Midbrain (tissue), 1 donor: ENCODE measurements at places on chromosomes 12 and 14.

DNA sequence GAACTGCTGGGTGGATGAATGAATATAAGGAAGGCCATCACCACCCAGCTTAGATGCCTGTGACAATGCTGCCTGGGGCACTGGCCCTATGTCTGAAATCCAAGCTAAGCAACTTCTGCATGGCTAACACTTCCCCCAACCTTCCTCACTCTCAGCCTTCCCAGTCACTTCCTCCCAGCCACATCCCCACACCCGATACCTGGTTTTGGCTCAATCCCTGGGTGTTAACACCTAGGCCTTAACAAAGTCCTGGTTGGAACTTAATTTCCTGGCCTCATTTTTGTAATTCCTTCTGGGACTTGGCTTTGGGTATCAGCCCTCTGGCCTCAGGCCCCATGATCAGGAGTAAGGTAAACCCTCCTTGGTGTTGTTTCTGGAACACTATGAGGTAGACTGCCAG is 110.0 kb downstream of the EFCAB11 start:
- DNase-seq: no peak

DNA sequence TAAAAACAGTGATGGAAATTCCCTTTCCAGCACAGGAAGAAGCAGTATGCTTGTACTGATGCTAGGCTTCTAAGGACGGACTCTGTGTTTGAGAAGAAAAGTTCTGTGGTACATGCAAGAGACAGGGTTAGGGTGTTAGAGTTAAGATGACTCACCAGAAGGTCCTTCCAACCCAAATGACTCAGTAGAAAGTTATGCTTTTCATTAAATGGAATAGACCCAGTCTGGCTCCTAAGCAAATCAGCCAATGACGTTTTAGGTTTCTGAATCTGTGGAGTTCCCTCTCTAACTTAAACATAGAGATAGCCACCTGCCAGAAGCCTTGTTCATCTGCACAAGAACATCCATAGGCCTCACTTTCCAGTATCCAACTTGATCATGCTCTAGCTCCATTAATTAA is 5.7 kb downstream of the PTHLH start:
- DNase-seq: no peak

- DNase-seq: no peak
Observed at GRCh38 chr12:70779250-70779649, 141.3 kb downstream of the PTPRR start.

DNA sequence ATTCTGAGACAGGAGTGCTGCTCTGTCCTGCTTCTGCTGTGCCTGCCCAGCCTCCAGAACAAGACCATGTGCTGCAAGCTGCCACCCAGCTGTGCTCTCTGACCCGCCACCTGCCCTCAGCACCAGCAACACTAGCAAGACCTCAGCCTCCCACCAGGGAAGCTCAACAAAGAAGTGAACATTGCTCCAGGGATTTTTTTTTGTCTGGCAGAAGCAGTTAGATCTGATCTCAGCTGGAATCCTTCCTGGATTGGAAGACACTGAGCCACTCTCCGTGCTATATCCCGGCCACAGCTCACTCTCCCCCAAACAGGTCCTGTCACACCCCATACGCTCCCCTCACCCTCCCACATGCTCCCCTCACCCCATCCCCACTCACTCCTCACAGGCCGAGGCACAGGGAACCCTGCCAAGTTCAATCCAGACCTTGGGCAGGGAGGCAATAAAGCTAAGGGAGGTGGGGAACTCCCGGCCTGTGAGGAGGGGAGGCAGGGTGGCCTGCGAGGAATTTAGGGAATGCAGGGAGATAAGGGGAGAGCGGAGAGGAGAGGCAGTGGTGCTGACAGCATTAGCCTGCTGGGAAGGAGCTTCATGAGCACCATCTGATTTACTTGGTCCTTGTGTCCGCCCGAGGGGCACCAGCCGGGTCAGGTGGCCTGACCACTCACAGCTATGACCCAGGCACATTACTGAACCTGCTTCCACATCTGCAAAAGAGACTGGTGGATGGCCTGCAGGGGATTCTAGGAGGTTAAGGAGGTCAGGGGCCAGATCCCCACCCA is 29.7 kb downstream of the CCDC85C start:
- DNase-seq: no peak

DNA sequence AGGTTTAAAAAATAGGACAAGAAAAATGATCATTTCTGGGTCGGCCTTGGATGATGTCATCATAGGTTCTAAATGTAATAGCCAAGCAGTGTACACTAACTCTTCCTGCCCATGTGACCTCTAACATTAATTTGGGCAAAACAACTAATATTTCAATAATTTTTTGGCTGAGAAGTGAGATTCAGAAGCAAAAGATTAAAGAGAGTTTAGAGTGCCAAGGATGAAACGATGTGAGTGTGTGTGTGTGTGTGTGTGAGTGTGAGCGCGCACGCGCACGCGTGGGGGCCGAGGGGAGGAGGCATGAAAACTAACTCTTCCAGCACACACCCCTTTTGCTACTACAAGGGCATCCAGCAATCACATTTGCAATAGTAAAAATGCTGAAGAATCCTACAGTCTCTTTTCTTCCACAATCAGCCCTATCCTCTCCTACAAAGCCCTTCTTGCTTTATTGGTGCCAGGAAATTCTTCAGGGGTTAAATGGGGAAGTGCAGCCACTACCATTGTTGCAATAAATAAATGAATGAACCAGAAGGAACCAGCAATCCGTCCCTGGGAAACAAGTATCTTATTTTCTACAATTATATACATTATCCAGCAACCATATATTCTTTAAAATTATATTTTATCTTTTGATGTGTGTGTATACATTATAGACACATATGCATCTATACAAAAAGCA is 52.9 kb downstream of the PEBP1 start:
- peak; percentile 70 for DNase-seq

- DNase-seq: no peak
Observed at GRCh38 chr12:11888029-11888428, 182.7 kb upstream of the BCL2L14 start.

DNA sequence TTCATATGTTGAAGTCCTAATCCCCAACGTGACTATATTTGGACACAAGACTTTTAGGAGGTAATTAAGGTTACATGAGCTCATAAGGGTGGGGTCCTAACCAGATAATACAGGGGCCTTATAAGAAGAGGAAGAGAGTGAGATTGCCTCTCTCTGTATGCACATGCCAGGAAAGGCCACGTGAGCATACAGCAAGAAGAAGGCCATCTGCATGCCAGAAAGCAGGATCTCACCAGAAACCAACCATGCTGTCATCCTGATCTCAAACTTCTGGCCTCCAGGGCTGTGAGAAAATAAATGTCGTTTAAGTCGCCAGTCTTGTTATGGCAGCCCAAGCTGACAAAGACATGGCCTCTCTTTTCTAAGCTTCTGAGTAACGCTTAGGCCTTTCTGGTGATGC is 69.0 kb upstream of the GPHB5 start:
- DNase-seq: no peak

DNA sequence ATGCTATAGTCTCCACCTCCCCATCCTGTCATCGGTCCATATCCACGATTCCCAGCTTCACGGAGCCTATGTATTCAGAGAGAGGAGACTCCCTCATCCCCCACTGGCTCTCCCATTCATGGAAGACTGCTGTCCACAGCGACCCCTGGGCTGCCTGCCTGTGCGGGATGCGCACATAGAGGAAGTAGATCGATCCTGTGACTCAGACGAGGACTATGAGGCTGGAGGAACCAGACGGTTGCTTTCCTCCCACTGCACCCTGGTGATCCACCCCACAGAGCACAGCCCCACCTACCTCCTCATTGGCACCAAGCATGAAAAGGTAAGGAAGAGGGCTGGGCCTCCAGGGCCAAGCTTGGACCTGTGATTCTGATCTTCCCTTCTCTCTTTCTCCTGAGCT is 24.4 kb downstream of the PIGH start:
- no peak for DNase-seq

GRCh38 chr12:57622293-57623245 is 10.4 kb downstream of the B4GALNT1 start:
- no peak for DNase-seq

DNA sequence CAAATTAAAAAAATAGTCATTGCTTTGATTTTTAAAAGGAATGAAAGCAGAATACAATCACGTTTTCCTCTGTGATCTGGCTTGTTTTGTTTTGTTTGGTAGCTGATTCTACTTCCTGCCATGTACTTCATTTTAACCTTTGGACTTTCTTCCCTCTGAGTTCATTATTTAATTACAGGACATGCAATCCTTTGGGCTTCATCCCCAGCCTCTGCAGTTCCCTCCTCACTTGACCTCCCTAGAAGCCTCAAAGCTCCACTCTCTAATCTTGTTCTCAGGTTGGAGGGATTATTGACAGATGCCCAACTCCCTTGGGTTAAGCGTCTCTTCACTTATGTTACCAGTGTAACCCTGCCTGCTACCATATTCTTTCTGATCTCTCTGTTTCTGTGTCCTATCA is 967.9 kb upstream of the SEL1L start:
- no peak for DNase-seq

GRCh38 chr12:101877806-101878242 is 444 bp downstream of the DRAM1 start:
- no peak for DNase-seq

DNA sequence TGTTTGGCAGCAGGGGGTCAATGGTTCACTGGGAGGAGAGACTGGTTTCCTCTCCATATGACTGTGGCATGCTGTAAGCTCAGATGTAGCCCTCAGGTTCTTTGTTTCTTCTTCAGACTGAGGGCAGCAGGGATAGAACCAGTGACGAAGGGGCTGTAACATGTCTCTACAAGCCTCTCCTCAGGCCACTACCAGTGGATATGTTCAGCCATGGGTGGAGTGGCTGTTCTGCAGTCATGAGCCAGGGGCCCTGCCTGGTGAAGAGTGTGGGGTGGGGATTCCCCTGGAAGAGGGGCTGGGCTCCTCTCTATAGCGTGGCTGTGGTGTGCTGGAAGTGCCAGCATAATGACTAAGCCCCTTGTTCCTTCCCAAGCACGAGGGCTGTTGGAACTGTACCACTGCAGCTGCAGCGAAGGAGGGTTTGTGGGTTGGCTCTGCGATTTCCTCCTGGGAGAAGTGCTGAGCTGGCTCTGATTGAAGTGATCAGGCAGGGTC is 55.8 kb downstream of the CMAS start:
- DNase-seq: peak; percentile 37
